Hippocampal formation (tissue), 2 donors: ENCODE measurements at places on chromosomes 7 and 10.

- no peak for DNase-seq
Measured at GRCh38 chr10:64574371-64574770, 1053.2 kb downstream of the REEP3 start.

DNA sequence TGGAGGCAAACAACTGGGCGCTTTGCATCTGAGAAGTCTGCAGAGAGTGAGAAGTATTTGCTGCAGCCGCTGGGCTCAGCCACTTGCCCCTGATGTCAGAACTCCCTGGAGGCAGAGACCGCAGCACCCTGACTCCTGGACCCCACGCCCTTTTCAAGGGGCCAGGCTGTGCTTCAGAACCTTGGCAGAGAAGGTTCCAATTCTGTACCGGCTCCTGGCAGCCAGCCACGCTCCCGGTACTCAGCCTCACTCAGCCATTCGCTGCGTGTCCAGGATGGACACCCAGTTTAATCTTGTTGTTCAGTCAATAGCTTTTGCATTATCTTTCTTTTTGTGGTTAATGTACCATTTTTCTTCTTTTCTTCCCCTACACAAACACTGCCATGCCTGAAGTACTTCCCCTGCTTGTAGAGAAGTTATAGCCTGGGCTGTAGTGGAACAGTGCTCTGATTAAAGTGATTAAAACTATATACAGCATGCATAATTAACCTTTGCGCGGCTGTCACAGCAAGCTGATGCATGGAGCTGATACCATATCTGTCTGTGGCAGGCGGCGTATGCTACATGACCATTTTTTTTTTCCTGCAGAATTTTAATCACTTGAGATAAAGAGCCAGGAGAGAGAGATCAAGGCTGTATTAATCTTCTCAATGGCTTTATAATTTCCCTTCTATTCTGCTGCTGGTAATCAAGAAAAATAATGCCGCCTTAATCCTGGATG, 578.5 kb downstream of the SDK1 start:
- no peak for DNase-seq

DNA sequence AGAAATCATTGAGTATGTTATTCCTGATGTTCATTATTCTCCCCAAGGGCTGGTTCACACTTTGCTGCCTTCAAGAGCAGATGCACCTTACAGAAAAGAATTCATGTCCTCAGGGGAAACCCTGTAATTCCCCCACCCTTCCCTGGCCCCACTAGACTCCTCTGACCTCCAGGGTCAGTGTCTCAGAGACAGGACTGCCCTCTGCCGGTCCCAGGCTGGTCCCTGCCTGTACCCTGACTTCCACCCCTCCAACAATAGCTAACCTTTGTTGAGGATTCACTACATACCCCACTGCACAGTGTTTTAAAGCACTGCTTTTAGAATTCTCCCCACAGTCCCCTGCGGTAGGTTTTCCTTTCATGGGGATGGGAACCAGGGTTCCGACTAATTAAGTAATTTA, 4.4 kb upstream of the SEPHS1 start:
- DNase-seq: no peak

DNA sequence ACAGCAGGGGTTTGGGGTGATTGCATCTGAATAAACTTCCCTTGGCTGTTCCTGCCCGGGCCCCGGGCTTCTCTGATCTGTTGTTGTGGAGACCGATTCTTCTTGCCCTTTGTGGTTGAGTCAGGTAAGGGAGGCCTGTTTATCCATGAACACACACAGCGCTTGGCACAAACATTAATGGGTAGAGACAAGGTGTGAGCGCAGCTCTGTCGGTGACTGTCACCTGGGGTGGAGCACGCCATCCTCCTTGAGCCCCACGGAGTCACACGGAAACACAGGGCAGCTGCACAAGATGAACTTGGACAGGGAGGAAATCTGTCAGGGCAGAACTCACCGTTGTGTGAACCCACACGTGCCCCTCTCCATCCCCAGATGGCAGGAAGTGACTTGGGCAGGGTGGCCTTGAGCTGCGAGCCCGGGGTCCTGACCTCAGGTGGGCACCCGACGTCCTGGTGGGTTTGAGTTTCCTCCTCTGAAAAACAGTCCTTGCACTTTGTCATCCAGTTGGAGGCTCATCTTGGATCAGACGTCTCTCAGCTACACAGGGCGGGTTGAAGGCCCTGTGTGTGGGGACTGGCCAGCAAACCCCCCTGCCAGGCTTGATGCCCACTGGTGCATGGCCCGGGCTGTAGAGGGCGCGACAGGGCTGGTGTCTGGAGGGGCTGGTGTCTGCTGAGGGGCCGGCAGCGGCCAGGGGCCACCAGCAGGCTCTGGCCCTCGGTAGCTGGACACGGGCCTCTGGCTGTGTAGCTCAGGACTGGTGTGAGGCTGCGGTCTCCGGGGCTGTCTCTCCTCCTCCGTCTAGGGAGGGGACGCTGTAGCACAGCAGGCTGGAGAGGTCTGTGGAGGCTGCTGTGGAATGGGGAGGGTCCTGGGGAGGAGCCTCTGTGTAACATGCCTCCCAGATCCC, 24.2 kb upstream of the SHH start:
- DNase-seq: no peak

DNA sequence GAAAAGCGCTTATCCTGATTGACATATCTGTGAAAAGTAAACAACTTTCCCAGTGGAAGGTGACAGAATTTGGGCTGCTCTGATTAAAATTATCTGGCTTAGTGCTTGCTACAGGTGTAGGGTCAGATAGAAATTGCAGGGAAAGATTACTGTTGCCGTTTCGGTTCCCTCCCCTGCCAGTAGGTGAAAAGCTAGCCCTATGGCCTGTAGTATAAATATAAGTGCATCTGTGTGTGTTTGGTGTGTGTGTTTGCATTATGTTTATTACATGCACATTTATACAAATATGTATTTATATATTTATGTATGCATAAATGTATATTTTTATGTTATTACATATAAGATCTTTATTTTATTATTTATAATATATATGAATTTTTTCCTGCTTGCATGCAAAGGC, 72.3 kb upstream of the VOPP1 start:
- no peak for DNase-seq
